ENCODE measurements at places on chromosomes 1 and 21. TPM values are rescaled to one million over a fixed set of nuclear protein-coding genes. Genes with fewer than 3 reads are reported as not detected.

Gene IFI6
- total RNA-seq: 116 TPM

Gene FOXD2
- 2.7 TPM for total RNA-seq

Gene LMX1A
- not detected for total RNA-seq

Gene TLCD4
- 17.3 TPM for total RNA-seq

Gene RIPK4
- total RNA-seq: 3.0 TPM

Gene ZBTB18
- 13.2 TPM for total RNA-seq

Gene S100A7
- total RNA-seq: not detected

Gene SLAMF7
- total RNA-seq: 2.9 TPM

Gene LENEP
- not detected for total RNA-seq

Gene TCEA3
- total RNA-seq: 51.3 TPM

Gene ZBTB40
- total RNA-seq: 21.2 TPM

Gene B3GALNT2
- total RNA-seq: 44.6 TPM

Gene TMEM125
- not detected for total RNA-seq

Gene GNAT2
- not detected for total RNA-seq

Gene GJA9
- total RNA-seq: not detected

Gene FCAMR
- not detected for total RNA-seq

Gene RAB29
- 19.5 TPM for total RNA-seq

Gene SMPDL3B
- not detected for total RNA-seq

Gene TBX19
- 8.8 TPM for total RNA-seq

Gene FCMR
- total RNA-seq: 3.3 TPM

Gene TFF3
- total RNA-seq: 2.4 TPM

Gene GPR37L1
- total RNA-seq: not detected

Gene SAMD13
- 0.45 TPM for total RNA-seq

Gene L1TD1
- 0.84 TPM for total RNA-seq

Gene COL9A2
- 8.6 TPM for total RNA-seq

Gene TDRD5
- total RNA-seq: 0.36 TPM

Gene SF3B4
- 42.6 TPM for total RNA-seq

Gene KIF17
- 2.5 TPM for total RNA-seq

Gene CLDN19
- 0.94 TPM for total RNA-seq

Gene KRTAP11-1
- not detected for total RNA-seq

Gene SYCP1
- total RNA-seq: not detected

Gene RAB3B
- total RNA-seq: 0.03 TPM

Gene OR6K3
- total RNA-seq: not detected

Gene ANKRD35
- total RNA-seq: 3.8 TPM

Gene OR2L8
- not detected for total RNA-seq

Gene MYOG
- total RNA-seq: not detected

Gene ZNF593OS
- total RNA-seq: not detected

Gene CLCA4
- 0.18 TPM for total RNA-seq

Gene ABCB10
- total RNA-seq: 19.9 TPM

Gene SLC35E2B
- total RNA-seq: 25.2 TPM

Gene ARHGAP30
- total RNA-seq: 14.7 TPM

Gene PLEKHN1
- 1.2 TPM for total RNA-seq

Gene LHX4
- not detected for total RNA-seq

Gene STUM
- 3.0 TPM for total RNA-seq

Gene FUBP1
- total RNA-seq: 101 TPM

Gene DCST2
- 0.75 TPM for total RNA-seq

Gene C1orf56
- total RNA-seq: 3.0 TPM

Gene KCNA3
- total RNA-seq: 2.4 TPM

Gene PLA2G2F
- not detected for total RNA-seq

Gene CD52
- 12.0 TPM for total RNA-seq

Gene IVL
- total RNA-seq: not detected

Gene NBPF6
- not detected for total RNA-seq

Gene SPRR2F
- total RNA-seq: not detected

Gene C1orf141
- total RNA-seq: not detected

Gene FAM43B
- 2.7 TPM for total RNA-seq

Gene HCRTR1
- 0.42 TPM for total RNA-seq

Gene HORMAD1
- 0.72 TPM for total RNA-seq

Gene AMY1A
- total RNA-seq: not detected

Data from aorta (tissue), 5 donors.